Motor neuron (in vitro differentiated cells): ENCODE measurements at places on chromosomes 3 and 15.
A peak's percentile ranks its signal among the peaks of the same experiment; 100 is the strongest.

DNA sequence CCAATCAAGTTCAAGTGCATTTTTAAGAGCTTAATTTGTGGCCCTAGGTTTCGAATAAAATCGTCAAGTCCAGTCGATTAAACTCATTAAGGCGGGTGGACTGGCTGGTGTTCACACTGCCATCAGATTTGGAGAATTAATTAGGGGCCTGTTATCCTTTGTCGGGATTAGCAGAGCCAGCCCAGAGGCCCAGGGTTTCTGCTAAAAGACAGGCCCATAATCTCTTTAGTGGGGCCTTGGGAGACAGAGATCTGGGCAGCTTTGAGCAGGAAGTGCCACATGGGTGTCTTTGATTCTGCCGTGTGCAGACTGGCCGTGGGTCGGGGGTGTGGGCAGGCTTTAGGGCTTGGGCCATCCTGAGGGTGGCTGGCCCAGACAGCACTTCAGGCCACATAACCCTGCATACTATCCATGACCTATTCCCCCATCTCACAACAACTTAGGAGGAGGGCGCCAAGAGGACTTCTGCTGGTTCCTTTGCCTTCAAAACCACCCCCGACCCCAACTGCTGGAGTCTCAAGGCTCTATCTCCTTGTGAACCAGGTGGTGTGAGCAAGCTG, 94.7 kb downstream of the PLXNA1 start:
- ATAC-seq = no peak

GRCh38 chr3:123042413-123042812, 14.8 kb upstream of the SEMA5B start:
- no peak for ATAC-seq

- ATAC-seq = peak; percentile 58
Measured at GRCh38 chr15:49421991-49422390, 1.1 kb upstream of the FGF7 start.

- peak; percentile 56 for ATAC-seq
Measured at GRCh38 chr3:18791182-18791581, 357.1 kb upstream of the KCNH8 start.
